GM19239 (cell line): ENCODE measurements at places on chromosomes 2 and 18.

DNA sequence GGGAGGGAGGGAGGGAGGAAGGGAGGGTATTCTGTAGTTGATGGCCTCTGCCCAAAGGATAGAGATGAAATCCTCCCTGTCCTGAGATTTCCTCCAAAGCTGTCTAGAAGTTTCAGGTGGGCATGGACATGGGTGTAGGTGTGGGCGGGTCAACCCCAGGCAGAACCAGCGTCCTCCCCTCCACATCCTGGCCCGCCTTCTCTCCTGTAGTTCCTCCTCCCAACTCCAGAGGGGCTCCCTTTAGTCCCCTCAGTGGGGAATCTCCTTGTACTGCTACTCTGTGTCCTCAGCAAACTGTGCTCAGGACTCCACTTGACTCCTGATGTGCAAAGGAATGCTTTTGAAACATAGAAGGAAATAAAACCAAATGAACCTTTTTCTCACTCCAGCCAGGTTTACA, 88.1 kb downstream of the MRPS9 start:
- no peak for DNase-seq

GRCh38 chr18:10852385-10853303, 296.7 kb downstream of the PIEZO2 start:
- no peak for DNase-seq

DNA sequence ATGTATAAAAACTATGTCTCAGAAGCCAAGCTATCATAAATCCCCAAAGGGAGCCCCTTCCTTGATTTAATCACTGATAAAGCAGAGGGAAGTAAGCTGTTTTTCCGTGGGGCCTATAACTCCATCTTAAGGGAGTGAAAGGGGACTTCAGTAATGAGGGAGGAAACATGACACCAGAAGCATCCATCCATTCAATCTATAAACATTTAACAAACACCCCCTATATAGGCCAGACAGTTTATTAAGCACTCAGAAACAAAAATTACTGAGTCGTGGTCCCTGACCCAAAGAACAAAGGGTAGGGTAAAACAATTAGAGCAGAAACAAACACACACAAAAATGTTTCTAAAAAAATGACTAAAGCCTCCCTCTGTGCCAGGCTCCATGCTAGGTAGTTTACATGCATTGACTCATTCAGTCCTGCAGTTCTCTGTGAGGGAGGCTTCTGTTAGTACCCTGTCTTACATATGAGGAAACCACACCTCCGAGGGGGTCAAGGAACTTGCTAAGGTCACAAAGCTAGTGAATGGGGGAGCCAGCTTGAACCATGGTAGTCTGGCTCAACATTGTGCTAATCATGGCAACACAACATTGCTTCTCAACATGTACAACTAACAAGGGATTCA, 472.1 kb downstream of the CDH2 start:
- no peak for DNase-seq

DNA sequence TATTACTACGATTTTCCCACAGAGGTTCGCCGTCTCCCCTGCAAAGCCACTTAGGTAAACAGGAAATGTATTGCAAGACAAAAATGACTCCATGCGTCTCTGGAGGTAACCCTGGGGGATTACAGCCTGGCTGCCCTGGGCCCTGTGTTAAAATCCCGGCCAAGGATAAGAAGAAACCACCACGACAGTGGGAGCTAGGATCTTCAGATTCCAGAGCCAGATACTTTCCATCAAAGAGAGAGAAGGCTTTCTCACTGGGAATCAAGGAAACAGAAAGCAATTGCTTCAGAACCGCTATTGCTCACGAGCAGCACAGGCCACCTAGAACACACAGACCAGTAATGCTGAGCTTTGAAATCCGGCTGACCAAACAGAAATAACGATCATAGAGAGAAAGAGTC, 97.9 kb upstream of the ZNF516 start:
- no peak for DNase-seq

DNA sequence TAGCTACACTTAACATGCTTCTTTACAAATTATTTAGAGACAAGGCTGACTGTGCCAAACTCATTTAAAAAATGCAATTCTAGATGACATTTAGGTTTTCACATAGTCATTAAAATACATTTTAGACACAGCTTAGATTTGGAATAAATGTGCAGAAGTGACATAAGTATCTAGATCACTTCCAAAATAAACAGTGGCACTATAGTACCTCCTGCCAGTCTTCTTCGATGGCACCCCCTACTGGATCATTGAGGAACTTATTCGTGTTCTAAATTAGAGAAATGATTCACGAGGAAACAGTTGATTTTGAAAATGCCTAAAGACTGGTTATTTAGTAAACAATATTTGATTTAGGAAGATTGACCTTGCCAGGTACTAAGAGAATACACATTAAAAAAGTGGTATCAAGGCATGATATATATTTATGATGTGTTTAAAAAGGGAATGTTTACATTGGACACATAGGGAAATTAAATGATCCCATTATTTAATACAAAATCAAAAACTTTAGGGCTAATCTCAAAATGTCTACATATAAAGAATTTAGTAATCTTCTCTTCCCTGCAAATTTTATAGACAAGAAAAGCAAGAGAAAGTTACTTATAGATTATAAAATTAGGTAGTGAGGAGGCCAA, 323.9 kb downstream of the XIRP2 start:
- peak; percentile 3 for DNase-seq

- no peak for DNase-seq
Observed at GRCh38 chr18:68915061-68915460, 117.2 kb downstream of the CCDC102B start.

DNA sequence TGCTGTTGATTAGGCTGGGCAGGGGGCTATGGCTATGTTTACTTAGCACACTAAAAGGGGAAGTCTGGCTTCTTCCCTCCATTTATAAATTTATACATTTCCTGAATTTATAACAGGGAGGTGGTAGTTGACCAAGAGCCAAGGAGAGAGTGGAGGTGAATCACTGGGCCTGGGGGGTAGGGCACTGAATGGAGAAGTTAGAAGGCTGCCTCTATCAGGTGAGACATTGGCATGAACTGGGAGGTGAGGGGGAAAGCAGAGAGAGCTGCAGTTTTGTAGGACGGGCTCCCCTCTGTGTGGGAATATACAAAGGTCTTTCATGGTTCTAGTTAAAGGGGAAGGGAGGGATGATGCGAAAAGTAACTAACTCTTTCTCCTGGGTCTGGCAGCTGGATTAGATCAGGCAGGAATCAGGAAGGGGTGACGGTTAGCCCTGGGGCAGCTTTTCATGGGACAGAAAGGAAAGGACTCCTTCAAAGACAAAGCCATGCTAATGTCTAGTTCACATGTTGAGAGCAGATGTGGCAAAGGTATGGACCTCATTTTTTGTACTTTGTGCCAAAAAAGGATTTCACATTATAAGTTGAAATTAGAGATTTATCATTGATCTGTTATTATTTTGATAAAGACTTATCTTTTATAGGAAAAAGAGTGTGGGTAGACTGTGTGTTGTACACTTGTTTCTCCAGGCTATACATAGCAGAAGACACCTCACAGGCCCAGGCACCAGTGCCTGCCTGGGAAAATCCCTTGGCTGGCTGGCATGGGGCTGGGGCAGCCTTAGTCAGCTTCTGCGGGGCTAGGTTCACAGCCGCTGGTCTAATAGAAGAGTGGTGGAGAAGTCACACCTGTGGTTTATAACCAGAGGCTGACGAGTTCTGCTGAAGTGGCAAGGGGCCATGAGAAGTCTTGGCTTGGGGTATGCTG, 158.7 kb downstream of the CLIP4 start:
- DNase-seq, result no peak

GRCh38 chr18:53909668-53910067, 314.8 kb downstream of the MBD2 start:
- DNase-seq, result peak; percentile 22

GRCh38 chr2:97701186-97701585, 12.2 kb upstream of the ZAP70 start:
- DNase-seq, result no peak

GRCh38 chr2:40665493-40666232, 213.8 kb upstream of the SLC8A1 start:
- DNase-seq, result no peak

DNA sequence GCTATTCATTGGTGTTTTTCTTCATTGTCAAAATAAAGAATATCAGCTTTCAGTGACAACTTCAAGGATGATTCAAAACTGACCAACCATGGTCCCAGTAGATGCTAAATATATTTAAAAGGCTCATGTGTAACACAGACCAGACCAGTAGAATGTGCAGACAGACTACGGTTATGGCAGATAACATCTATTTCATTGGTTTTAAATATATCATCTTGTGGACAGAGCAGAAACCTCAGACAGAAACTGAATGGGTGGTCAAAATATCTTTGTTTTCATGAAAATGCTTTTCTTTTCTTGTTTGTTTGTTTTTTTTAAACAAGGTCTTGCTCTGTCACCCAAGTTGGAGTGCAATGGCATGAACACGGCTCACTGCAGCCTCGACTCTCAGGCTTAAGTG, 107.4 kb upstream of the CREB1 start:
- no peak for DNase-seq

GRCh38 chr2:177537213-177537612, 144.6 kb downstream of the AGPS start:
- DNase-seq, result no peak

DNA sequence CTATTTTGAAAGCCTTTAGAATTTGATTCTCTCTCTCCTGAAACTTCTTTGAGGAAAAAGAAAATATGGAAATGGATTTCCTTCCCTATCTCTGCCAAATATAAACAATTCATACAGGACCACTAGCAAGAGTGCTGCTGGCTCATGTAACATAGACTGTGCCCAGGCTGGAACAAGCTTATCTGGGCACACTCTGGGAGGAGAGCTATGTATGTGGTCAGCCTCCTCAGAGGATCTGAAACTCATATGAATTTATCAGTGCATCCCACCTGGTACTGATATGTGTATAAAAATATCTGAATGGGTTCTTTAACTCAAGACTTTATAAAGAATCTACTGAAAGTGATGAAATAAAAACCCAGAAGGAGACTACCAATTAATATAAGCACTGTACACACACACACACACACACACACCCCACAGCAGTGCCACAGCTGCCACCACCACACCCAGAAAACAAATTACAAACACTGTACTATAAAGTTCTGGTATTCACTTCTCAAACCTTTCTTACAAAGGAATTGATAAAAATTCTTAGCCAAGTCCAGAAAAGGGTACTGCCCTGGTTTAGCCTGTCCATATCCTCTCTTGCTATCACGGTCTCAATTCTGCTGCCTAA, 115.6 kb downstream of the IRS1 start:
- DNase-seq, result no peak

GRCh38 chr2:202780514-202781021, 91.0 kb downstream of the ICA1L start:
- DNase-seq, result peak; percentile 20

DNA sequence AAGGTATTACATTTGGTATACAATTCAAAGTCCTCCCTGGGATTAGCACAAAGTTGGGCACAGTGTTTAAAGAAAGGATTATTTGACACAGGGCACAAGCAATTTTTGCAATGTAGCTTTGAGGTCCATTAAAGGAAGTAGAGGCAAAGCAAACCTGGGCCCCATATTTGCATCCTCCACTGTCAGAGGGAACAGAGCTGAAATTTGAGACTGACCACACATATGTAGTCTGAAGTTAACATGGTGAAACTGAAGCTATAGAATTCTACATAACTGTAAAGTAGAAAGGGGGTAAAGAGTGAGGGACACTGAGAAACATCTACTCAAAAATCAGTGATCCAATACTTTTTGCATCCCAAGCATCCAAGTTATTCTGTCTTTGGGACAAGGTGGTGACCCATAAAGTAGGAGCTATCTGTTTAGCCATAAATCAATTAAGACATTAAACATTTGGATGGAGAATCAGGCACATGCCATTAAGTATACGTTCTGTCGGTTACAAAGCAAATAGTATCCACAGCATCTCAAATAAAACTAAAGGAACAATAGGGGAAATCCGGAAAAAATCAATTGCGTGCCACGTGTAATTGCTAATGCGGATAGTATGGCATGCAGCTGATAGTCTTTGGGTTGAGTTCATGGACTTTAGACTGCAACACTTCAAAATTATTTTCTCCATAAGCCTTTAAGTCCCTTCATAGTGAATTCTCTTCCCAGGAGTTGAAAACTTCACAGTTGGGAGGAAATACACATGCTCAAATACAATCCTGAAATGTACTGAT, 72.6 kb downstream of the PLEKHM3 start:
- no peak for DNase-seq

DNA sequence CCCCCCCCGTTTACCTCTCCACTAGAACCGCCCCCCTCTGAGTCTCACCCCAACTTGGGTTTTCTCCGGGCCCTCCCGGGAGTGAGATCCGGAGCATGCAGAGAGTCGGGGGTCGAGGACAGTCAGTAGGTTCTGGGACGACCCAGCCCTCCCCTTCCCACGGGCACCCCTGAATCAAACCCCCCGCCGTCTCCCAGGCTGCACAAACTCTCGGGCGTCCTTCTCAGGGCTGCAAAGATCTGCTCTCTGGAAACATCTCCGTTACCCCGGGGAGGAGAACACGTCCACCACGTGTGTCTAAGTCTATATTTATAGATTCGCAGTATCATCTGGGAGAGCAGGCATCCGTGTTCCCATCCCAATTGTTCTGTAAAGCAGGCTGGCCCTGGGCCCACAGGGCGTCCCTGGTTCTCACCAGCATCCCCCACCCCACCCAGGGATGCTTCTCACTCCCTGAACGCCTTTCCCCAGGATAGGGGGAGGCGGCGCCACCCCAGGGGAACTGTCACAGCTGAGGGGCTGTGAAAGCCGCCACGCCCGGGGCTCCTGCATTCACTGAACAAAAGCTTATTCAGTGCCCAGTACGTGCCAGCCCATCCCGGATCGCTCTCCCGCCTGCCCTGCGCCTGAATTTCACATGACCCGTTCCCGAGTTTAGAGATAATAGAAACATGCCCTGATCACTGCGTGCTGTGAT, 765 bp upstream of the DIPK1C start:
- DNase-seq, result no peak

DNA sequence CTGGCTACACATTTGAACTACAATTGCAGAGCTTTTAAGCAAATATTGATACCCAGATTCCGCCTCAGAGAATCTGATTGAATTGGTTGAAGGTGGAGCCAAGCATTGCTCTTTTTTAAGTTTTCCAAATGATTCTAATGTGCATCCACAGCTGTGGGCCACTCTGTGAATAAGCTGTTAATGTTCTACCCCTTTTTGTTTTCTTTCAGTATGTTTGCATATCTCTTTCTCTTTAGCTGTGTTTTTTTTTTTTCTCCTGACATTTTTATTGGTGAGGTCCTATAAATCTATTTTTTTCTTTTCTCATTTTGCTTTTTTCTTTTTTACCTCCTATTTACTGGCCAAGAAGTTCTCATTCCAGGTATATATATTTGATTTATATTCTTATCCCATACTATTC, 6.5 kb downstream of the SCN3A start:
- DNase-seq, result no peak

DNA sequence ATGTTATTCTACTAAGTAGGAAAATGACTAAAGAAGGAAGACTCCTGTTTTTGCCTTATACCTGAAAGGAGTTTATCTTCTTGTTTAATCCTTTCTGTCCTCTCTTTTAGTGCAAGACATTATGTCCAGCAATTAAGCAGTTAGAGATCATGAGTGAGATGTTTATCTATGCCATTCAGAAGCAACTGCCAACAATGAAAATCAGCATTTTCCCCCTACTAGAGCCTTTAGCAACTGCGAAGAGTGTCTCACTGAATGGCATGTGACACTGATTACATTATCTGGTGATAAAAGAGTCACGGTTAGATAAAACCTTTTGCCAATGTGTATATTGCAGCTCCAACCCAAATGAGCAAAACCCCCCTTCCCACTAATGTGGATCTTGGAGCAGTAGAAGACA, 357.7 kb upstream of the SYT4 start:
- no peak for DNase-seq
